ENCODE measurements at places on chromosomes 13 and 19.

DNA sequence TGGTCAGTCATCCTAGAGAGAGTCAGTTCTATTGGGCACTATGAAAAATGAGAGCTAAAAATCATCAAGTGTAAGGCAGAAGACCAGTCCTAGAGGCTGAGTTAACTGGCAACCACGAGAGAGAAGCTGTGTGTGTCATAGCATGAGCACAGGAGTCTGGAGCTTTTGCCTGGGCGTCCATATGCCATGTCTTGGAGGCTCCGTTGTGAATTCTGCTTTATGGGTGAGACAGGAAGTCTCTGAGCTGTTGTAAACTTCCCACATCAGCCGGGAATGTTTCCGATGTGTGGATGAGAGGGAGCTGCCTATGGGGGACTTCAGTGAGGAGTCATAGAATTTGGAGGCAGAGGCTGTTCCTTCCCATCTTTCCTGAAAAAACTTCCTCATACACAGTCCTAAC lies 120.0 kb downstream of the ITGBL1 start:
- no peak for DNase-seq

DNA sequence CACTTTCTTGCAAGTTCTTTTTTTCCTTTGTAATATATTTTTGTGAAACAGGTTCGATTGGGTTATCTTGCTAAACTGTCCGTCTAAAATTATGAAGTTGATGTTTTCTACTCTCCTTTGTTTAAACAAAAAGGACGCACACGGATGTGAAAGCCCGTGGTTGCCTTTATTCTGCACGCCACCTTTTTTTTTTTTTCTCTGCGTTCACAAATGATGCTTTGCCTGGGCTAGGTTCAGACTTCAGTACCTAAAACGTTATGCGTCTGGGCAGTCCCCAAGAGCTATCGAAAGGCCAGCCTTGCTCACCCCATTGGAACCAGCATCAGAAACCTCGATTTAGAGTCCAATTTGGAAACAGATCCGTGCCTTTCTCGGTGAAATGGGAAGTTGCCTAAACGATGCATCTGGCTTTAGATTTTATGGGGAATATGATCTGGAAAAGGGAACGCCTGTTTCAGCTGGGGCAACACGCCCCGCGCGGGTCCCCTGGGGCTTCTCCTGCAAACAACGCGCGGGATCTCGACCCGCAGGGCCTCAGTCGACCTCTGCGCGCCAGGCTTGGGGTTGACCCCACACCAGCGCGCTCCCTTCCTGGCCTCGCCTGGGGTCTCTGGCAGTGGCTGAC lies 113.9 kb downstream of the KCNRG start:
- no peak for DNase-seq

DNA sequence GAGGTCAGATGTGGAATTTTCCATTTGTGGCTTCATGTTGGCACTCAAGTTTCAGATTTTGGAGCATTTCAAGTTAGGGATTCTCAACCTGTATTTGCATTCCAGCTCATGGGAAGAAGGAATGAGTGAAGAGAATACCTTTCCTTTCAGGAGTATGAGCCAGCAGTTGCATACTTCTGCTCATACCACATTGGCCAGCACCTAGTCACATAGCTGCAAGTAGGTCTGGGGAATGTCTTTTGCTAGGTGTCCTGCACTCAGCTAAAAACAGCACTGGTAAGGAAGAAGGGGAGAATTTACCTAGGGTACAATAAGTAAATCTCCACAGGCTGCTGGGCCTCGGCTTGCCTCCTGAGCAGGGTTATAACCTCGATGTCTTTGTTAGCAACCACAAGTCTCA lies 24.6 kb upstream of the ATP8A2 start:
- no peak for DNase-seq

- no peak for DNase-seq
Measured at GRCh38 chr13:35592457-35592856, 116.0 kb upstream of the MAB21L1 start.

DNA sequence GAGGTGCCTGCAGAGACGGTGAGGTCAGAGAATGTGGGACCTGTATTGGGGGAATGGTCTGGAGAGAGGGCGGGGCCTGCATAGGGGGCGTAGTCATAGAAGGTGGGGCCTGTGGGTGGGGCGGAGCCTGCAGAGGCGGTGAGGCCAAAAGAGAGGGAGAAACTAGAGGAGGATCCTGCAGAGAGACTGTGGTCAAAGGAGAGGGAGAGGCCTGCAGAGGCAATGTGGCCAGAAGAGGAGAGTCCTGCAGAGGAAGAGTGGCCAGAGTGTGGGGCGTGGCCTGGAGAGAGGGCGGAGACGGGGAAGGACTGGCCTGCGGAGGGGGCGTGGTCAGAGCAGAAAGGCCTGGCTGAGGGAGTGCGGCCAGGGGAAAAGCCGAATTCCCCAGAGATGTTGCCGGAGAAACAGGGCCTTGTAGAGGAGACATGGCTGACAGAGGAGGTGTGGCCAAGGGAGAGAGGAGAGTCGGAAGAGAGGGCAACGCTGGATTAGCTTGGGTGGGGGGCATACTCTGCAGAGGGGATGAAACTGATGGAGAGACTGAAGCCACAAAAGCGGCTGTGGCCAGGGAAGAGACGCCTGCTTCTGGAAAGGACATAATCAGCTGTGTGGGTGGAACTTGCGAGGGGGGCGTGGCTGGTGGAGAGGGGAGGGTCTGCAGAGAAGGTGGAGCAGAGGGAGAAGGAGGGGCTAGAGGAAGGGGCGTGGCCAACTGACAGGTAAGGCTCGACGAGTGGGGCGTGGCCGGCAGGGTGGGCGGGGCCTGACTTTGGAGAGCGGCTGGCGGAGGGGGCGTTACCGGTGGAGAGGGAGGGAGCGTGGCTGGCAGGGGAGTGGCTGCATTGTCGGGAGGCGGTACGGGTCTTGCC lies 2.5 kb downstream of the PRR36 start:
- DNase-seq: peak; percentile 93

GRCh38 chr19:10631874-10632273 lies 6.5 kb downstream of the SLC44A2 start:
- DNase-seq: no peak

DNA sequence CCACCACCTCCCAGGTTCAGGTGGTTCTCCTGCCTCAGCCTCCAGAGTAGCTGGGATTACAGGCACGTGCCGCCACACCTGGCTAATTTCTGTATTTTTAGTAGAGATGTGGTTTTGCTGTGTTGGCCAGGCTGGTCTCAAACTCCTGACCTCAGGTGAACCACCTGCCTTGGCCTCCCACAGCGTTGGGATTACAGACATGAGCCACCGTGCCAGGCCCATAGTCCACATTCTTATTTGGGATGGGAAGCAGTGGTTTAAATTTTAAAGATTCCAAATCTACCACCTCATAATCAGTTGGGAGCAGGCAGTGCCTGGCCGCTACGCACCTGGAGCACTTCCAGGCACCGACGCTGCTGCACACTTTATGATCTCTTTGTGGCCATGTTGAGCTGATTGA lies 160.6 kb upstream of the SOX1 start:
- DNase-seq: no peak

- DNase-seq: no peak
Measured at GRCh38 chr13:39596176-39596575, 6.8 kb downstream of the LHFPL6 start.

DNA sequence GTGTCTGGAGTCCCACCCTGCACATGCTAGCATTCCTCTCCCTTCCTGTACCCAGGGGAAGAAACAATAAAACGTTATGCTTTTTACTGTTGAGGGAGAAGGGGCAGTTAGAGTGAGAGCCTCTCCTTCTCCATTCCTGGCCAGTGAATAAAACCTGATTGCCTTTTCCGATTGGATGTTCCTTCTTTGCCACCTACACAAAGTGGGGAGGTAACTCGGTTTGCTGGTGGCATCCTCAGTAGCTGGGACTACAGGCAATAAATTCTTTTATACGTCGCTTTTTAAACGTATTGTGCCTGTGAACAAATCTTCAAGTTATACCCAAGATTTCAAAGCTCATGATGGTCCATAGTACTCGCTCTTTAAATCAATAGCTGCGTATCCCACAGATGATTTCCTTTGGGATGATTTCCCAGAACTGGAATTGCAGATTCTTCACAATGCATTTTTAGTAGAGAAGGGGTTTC lies 660 bp upstream of the MVB12A start:
- no peak for DNase-seq

DNA sequence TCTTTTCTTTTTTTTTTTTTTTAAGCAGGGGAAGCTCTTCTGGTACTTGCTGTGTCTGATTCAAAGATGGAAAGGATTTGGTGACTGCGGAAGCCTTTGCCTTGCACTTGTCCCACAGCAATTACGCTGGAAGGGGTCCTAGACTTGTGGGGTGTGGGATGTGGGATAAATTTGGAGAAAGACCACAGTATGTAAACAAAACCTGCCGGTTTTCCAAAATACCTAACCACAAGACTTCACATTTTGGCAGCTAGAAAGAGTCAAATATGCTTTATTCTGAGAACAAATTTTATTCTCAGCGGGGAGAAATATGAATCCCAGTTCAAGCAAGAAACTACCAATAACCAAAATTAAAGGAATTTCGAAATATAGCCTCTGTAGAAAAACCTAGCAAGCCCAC lies 176.5 kb downstream of the SPRY2 start:
- DNase-seq: no peak

- DNase-seq: no peak
Measured at GRCh38 chr13:25276748-25277147, 10.5 kb downstream of the MTMR6 start.

- DNase-seq: peak; percentile 30
Measured at GRCh38 chr13:73158851-73159250, 100.0 kb downstream of the KLF5 start.

- no peak for DNase-seq
Measured at GRCh38 chr19:54448040-54448773, 792 bp upstream of the LENG8 start.

DNA sequence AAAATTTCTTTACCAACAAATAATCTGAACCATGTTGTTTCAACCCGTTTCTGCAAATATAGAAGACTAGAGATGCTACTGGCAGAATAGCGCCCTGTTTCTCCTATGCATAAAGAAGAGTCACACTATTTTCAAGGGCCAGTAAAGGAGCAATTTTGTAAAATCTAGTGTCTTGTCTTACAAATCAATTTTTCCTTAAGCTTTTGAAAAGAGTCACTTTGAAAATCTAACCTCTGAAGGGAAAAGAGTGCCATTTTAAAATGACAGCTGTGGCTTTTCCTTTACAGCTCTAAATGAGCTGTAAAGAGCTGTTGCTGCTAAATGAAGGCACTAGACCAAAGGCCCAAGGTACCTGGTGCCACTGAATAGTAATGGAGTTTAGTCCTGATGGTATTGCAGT lies 16.9 kb upstream of the GTF2F2 start:
- DNase-seq: no peak

- DNase-seq: no peak
Measured at GRCh38 chr13:108263621-108264355, 5.7 kb upstream of the TNFSF13B start.

- DNase-seq: no peak
Measured at GRCh38 chr13:53042877-53043276, 14.3 kb downstream of the OLFM4 start.

- no peak for DNase-seq
Measured at GRCh38 chr19:9935506-9936325, 599 bp downstream of the OLFM2 start.

DNA sequence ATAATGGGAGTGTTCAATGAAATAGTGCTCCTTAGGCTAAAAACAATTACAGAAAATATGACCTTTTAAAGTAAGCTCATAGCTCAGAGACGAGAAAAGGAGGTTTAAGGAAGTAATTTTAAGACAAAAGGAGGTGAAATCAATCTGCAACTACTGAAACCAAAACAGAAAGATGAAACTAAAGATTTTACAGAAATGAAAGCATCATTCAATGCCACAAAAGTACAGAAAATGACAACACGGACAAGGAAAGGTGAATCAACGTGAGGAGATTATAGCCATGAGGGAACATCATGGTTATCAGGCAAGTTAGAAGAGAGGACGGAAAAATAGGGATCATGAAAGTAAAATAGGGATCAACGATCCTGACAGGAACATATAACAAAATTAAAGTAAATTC lies 745.2 kb downstream of the PCDH17 start:
- no peak for DNase-seq

GRCh38 chr13:21925720-21926119 lies 254.8 kb downstream of the FGF9 start:
- DNase-seq: no peak
